AG04449 (cell line): ENCODE measurements at places on chromosomes 16 and 17.

DNA sequence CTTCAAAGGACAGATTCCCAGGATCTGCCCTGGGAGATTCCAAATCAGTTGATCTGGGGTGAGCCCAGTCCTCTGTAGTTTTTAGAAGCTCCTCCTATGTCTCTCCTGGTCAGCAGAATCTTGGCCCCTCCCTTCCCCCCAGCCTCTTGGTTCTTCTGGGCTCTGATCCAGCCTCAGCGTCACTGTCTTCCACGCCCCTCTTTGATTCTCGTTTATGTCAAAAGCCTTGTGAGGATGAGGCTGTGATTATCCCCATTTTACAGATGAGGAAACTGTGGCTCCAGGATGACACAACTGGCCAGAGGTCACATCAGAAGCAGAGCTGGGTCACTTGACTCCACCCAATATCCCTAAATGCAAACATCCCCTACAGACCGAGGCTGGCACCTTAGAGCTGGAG is 840 bp upstream of the CDH5 start:
- DNase-seq: no peak

- DNase-seq: no peak
Measured at GRCh38 chr16:58234831-58235595, 37.1 kb upstream of the CSNK2A2 start.

- DNase-seq: no peak
Measured at GRCh38 chr17:43558805-43559160, 12.6 kb upstream of the ETV4 start.

DNA sequence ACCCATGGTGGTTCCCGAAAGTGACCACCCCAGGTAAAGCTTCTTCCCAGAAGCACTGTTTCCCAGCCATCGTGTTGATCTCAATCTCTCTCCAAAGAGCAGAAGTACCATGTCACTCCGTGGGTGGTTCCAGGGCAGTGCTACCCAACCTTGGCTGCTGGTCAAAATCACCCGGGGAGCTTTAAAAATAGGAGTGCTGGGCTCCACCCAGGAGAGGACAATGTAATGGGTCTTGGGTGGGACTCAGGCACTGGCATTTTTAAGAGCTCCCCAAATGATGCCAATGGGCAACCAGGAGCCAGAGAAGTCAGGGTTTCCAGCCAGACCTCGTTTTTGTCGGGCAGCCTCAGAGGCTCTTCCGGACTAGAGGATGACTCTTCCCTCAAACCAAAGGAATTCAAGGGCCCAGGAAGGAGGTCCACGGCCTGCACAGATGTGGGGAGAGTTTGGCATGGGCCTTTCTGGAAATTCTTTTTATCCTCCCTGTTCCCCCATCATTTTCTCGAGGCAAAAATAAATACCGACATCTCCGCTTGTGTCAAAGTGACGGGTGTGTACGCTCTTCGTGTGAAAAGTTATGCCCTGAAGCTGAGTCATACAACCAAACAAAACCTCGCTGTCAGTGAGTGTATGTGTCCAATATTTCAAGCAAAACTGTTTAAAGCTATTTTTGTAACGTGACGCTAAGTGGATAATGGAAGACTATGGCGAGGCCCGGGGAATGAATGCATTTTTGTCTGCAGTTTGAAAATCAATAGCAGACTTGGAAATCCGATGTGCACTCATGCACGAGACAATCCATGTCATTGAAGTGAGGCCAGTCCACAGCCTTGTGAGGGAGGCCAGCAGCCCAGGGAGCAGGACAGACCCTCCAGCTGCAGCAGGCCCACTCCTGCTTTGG is 364.1 kb downstream of the FOXL1 start:
- peak; percentile 86 for DNase-seq
